ENCODE measurements at places on chromosomes 4 and X.

GRCh38 chrX:40057405-40057804 lies 40.4 kb downstream of the BCOR start:
- no peak for DNase-seq

GRCh38 chr4:118372251-118372650 lies 19.4 kb upstream of the PRSS12 start:
- no peak for DNase-seq

DNA sequence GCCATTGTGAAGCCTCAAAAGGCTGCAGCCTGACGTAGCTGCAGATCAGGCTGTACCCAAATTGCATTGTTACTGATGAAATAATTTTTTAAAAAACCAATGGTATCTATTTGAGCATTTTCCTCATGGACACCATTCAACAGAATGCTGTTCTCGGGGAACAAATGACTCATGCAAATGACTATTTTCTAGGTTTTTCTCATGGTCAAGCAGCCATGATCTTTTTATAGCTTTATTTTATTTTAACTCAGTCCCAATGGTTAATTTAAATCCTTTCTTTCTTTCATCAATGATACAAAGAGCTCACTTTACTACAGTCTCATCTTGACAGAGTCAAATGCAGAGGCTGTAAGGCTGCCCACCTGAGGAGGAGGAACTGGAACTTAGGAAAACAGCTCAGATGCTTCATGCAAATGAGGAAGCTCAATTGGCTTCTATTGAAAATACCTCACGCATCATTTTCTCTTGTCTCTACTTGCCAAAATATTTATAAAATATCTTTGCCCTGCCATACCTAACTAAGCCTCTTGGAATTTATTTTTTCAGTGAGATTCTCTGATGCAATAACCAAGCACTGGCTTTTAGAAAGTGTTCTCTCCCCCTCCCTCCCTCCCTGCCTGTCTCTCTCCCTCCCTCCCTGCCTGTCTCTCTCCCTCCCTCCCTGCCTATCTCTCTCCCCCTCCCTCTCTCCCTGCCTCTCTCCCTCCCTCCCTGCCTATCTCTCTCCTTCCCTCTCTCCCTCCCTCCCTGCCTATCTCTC lies 81.0 kb downstream of the SORBS2 start:
- DNase-seq: no peak

GRCh38 chr4:108620933-108621905 lies 843 bp downstream of the RPL34 start:
- no peak for DNase-seq

GRCh38 chrX:16618422-16618821 lies 31.5 kb upstream of the S100G start:
- DNase-seq: no peak

GRCh38 chr4:155307731-155308277 lies 69.0 kb downstream of the MAP9 start:
- DNase-seq: no peak

DNA sequence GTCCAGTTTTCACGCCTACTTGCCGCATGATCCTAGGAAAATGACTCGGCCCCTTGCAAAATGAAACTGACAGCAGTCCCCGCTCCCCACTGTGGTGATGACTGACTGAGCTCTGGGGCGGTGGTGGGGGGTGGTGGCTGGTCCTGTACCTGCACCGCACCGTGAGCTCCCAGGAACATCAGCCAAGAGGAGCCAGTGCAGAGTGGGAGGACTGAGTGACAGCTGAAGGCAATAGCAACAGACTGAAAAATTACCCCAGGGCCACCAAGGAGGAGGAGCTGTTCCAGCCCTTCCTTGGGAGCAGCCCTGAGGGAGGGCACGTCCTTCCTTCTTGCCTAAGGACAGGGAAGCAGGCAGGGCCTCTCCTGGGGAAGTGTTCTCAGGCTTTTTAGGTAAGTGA lies 2.4 kb upstream of the C4orf50 start:
- DNase-seq: no peak

GRCh38 chr4:31334086-31334910 lies 614.1 kb downstream of the PCDH7 start:
- DNase-seq: no peak

- DNase-seq: no peak
These were observed 18.5 kb upstream of the CXCL3 start for GRCh38 chr4:74056858-74057562.

DNA sequence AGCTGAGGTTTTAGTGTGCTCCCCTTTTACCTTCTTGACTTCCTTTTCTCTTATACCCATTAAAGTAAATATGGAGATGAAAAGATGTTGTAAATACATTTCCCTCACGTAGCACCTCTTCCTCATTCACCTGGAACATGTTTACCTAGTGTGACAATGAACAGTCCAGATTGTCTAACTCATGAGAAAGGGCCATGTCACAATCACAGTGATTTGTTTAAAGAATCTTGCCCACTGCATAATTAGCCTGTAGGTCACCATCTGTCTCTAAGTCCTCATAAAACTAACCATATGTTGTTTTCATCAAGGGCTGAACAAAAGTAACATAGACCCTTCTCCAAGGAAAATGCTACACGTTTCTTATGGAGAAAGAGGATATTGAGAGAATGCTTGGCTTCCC lies 85.7 kb downstream of the TSPAN5 start:
- DNase-seq: no peak

- DNase-seq: no peak
These were observed 39.1 kb downstream of the HEPH start for GRCh38 chrX:66203114-66203513.

DNA sequence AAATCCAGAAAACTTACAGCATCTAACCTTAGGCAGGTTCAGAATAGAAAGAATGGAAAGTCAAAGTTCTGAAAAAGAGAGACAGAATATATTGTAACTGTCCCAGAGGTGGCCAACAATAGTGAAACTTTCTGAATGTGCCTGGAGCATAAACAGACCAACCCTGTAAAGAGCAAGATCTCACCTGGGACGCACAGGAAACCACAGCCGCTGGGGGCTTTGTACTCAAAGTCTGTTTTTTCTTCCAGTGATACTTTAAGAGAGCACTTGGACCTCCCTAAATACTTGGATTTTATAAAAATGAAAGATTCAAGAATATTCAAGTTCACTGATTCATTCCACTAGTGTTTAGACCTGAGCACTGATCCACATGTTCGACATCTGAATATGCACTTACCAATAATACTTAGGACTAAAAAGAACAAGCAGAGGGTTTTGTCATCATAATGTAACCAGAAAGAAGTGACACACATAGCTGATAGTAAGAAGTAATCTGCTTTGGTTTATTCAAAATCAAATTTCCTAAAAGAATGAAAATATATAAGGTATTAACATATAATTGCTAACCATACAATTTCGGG lies 35.3 kb downstream of the ARAP2 start:
- DNase-seq: no peak

- peak; percentile 60 for DNase-seq
These were observed 94.2 kb downstream of the MAOA start for GRCh38 chrX:43750248-43750676.

GRCh38 chr4:77185686-77186085 lies 28.7 kb downstream of the CCNG2 start:
- DNase-seq: no peak

GRCh38 chrX:77788050-77788449 lies 2.0 kb upstream of the ATRX start:
- DNase-seq: no peak

- DNase-seq: no peak
These were observed 1344.2 kb upstream of the PABPC4L start for GRCh38 chr4:135545616-135546317.

- no peak for DNase-seq
These were observed 25.1 kb upstream of the PRDM8 start for GRCh38 chr4:80172203-80172602.

DNA sequence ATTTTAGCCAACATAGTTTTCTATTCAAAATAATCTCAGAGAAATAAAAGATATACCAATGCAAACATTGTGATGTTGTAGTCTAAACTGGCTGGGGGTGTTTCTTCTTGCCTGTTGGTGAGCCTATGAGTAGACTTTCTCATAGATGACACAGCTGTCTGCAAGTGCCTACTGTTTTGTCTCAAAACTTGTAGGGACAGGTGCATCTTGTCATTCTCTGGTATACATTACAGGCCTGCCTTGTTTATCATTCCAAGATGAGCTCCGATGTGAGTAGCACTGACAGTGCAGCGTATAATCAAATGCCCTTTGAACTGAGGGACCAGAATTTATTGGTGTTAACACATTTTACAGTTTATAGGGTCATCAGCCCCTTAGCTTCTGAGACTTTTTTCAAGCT lies 353.8 kb downstream of the PRDM5 start:
- DNase-seq: no peak

- DNase-seq: no peak
These were observed 170.2 kb upstream of the NUDT6 start for GRCh38 chr4:123092586-123092985.

DNA sequence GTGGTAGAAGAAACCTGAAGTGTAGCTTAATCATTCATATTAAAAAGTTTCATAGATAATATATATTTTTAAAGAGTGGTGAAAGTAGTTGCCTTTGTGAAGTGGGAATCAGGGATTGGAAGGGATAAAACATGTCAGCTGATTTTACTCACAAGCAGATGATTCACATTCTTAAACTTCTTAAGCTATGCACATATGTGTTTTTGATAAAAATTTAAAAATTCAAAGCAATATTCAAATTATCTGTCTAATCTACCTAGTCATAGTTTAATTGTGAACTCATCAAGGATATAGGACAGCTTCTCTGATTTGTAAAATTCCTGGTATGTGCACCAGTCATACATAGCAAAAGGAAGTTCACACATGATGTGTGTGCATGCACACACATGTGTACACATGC lies 520.6 kb upstream of the PITX2 start:
- DNase-seq: no peak

- DNase-seq: no peak
These were observed 9.6 kb downstream of the AMER1 start for GRCh38 chrX:64195862-64196261.

DNA sequence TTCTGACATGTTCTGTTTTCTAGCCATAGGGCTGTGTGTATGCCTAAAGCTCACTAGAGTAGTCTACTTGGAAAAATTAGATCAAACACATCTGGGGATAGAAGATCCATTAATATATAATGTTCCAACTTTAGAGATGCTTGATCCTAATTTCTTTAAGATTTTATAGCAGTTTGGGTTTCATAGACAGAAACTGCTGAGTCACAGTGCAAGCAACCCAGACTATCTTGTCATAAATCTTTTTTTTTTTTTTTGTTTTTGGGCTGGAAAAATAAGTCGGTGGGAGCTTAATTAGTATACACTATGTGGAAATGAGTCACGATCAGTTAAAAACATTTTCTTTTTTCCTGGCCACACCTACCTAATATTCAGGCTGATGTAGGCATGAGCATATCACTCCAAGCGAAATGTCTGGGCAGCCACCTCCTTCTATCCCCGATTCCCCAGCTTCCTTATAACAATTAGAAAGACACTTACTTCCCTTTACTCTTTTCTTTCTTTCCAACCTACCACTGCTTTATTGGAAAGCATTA lies 58.2 kb upstream of the CASK start:
- no peak for DNase-seq

DNA sequence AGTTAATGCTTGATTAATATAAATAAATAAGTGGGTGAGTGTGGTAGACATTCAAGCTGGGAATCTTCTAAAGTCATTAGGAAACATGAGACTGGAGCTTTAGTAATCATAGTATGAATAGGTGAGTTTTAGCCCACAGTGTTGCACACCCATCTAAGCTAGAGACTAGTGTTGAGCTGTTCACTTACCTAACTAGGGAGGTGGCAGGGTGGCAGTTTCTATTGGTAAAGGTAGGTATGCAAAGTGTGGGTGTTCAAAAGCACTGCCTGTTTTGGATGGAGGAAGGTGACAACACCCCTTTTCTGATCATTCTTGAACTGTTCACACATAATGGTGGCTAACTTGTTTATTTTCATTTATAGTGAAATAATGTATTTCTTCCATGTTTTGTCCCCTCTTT lies 41.3 kb downstream of the PLS3 start:
- no peak for DNase-seq

GRCh38 chr4:147717878-147718277 lies 14.0 kb upstream of the ARHGAP10 start:
- DNase-seq: no peak

DNA sequence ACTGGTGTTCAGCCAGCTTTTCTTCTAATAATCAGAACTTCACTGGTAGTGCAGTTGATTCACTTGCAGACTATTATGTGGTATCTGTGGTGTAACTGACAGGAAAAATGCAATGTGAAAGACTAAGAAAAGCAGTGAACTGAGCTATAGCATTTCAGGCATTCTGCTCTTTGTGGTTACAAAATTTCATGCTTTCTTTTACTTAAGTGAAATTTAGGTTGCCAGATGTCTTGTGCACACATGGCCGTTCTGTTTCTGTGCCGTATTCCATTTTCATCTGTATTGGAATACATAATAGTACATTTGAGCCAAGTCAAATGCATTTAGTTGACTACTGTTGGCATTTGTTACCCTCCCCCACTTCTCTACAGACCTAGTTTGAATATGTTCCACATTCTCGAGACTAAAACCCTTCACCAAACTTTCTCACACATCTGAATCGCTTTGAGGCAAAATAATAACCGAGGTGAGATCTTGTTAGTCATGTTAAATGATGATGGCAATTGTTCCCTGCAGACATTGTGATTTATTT lies 8.2 kb downstream of the RTL3 start:
- DNase-seq: no peak

GRCh38 chrX:23937100-23937499 lies 29.3 kb downstream of the CXorf58 start:
- DNase-seq: no peak

GRCh38 chr4:101101072-101101471 lies 246.3 kb downstream of the PPP3CA start:
- DNase-seq: no peak

DNA sequence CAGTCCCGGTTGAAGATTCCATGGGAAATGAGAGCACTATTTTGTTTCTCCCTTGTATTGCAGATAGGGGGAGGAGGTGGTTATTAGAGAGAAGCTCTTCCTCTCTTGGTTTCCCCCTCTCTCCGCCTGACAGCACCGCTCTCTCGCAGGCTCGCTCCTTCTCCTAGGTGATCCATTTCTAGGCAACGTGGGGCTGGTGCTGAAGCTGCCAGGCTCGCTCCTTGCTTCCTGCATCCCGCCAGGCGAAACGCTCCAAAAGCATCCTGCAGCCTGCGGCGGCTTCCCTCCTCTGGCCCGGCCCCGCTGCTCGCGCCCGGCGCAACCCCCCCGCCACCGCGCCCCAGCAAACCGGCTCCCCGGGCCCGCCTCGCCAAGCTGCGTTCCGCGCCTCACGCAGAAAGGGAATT lies at the start of gene GRID2:
GRID2 (plus strand) TSS at position 346 of the 407 bp plus-strand sequence.
- no peak for DNase-seq

GRCh38 chr4:15755321-15756155 lies 22.6 kb upstream of the CD38 start:
- no peak for DNase-seq

- DNase-seq: no peak
These were observed 112.8 kb upstream of the DKK2 start for GRCh38 chr4:107148904-107149303.

DNA sequence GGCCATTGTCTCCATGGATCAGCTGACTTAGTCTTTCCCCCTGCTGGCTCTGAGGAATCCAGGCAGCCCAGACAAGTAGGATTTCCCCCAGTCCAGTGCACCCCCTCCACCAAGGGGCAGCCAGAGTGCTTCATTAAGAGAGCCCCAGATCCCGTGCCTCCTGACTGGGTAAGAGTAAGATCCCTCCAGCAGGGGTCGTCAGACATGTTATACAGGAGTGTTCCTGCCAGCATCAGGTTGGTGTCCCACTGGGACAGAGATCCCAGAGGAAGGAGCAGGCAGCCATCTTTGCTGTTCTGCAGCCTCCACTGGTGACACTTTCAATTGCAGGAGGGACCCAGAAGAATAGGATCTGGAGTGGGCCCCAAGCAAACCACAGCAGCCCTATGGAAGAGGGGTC lies 29.0 kb upstream of the INPP4B start:
- no peak for DNase-seq
